ENCODE measurements at places on chromosomes 2 and 18.

DNA sequence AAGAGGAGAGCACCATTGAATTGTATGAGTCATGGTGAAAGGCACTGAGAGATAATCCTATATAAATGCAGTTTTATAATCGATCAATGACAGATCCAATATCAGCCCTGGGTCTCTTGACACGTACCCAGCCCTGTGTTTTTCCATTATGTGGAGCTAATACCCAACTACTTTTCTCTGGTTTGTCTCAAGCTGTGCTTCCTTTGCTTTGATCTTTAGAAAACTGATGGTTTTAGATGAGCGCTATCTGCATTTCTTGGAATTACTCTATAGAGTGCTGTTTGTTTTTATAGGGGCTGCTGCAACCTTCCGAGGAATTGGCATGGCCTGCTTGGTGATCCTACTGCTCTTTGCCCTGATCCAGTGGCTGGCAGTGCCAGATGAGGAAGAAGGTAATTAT lies 45.0 kb downstream of the NEMP2 start:
- DNase-seq = no peak

- DNase-seq = no peak
Observed at GRCh38 chr2:69177063-69177771, 164.2 kb downstream of the ANTXR1 start.

GRCh38 chr2:158530829-158531228 lies 74.1 kb downstream of the PKP4 start:
- DNase-seq = no peak

DNA sequence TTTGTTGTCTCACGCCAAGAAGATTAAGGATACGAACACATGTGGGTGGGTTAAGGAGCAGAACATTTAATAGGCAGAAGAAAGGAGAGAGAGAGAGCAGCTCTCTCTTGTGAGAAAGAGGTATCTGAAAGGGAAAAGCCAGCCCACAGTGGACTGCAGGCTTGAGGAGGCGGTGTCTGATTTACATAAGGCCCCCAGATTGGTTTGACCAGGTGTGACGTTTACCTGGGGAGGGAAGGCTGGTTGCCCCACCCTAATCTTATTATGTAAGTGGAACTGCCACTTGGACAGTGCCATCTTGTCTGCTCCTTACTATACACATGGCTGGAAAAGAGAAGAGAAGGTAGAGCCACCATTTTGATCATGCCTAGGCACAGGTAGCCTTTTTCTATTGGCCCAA lies 189.2 kb downstream of the NCK2 start:
- DNase-seq = no peak

- no peak for DNase-seq
Observed at GRCh38 chr18:12543697-12544096, 114.2 kb downstream of the SPIRE1 start.

GRCh38 chr2:96764253-96764637 lies 3.5 kb downstream of the CNNM4 start:
- DNase-seq = no peak

GRCh38 chr18:75696391-75696790 lies 268.9 kb upstream of the SMIM21 start:
- DNase-seq = no peak

- DNase-seq = no peak
Observed at GRCh38 chr2:50624506-50624905, 407.4 kb downstream of the NRXN1 start.

GRCh38 chr18:10010611-10011015 lies 96.8 kb downstream of the VAPA start:
- DNase-seq = no peak

DNA sequence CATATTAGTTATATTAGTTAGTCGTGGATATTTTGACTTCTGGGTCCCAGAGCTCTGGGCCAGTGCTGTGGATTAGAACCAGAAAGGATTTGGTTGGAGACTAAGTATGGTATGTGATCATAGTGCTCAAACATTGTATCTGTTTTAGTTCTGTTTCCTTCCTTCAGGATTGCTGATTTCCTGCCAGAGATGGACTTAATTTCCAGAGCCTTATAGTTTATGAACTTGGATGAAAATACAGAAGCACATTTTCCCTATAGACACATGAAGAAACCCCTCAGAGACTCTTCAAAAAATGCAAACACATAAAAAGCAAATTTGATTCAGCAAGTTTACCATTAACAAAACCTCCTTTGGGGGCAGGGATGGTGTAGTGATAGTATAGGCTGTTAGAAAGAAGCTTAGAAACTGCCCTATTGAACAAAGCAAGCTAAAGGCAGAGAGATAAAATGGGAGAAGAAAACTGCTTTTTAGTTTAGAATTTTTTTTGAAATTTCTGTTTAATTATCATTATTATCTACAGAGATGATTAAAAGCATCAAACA lies 88.7 kb upstream of the EFEMP1 start:
- DNase-seq = no peak

- no peak for DNase-seq
Observed at GRCh38 chr2:196601430-196602306, 37.8 kb upstream of the CCDC150 start.

- no peak for DNase-seq
Observed at GRCh38 chr2:31903109-31903780, 107.6 kb downstream of the MEMO1 start.

- DNase-seq = peak; percentile 50
Observed at GRCh38 chr2:27754138-27754588, 17.4 kb upstream of the MRPL33 start.
